ENCODE measurements at places on chromosomes 5 and 9.

- no peak overlapping the region for H3K4me3 ChIP-seq
- H3K27ac ChIP-seq: no peak overlapping the region
- no peak for DNase-seq
Observed at GRCh38 chr9:93050231-93050630, 8.3 kb upstream of the SUSD3 start.

DNA sequence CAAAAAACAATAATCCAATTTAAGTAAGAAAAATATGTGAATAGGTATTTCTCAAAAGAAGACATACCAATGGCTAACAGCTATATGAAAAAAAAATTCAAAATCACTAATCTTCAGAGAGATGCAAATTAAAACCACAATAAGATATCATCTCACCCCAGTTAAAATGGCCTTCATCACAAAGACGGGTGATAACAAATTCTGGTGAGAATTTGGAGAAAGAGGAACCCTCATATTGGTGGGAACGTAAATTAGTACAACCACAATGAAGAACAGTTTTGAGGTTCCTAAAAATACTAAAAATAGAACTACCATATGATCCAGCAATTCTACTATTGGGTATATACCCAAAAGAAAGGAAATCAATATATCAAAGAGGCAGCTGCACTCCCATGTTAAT lies 94.3 kb downstream of the TMEM167A start:
- no peak overlapping the region for H3K27ac ChIP-seq
- peaks cover 6% of the 10 kb centered on the region for H3K4me1 ChIP-seq
- H3K36me3 ChIP-seq: peaks cover 5% of the 10 kb centered on the region
- no peak for DNase-seq

GRCh38 chr9:22131817-22132216 lies 122.7 kb upstream of the CDKN2B start:
- DNase-seq: no peak
- H3K27ac ChIP-seq: no peak overlapping the region
- H3K4me3 ChIP-seq: no peak overlapping the region
- H3K4me1 ChIP-seq: no peaks in the 10 kb centered on the region

DNA sequence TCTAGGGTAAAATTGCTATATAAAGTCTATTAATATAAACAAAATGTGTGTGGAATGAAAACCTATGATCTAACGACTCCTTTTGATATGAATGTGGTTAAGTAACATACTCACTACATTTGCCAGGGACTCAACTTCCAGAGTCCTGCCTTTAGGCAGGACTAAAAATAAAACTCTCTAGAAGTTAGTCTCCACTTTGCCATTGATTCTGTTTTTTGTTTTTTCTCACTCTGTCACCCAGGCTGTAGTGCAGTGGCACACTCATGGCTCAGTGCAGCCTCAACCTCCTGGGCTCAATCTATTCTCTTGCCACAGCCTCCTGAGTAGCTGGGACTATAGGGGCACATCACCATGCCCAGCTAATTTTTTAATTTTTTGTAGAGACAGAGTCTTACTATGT lies 30.0 kb downstream of the ZCCHC10 start:
- H3K27ac ChIP-seq: no peak overlapping the region
- H3K27me3 ChIP-seq: no peaks in the 10 kb centered on the region
- H3K36me3 ChIP-seq: no peaks in the 10 kb centered on the region
- no peak for DNase-seq
- no peaks in the 10 kb centered on the region for H3K4me1 ChIP-seq

DNA sequence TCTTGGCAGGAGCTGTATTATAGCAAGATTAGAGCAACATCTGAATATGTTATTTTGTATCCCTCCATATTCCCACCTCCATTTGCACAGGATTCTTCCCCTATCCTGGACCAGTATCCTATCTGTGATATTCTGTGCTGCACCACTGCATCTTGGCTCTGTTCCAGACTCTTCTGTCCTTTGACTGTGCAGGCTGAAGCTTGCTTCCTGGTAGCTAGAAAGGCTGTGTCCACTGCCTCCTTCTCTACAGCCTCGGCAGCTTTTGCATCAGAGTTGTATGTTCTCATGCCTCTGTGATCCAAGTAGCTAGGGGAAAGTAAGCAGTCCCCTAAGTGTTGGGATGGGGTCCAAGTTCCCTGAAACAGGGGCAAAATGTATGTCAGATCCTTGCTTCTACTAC lies 104.1 kb downstream of the GAS1 start:
- peaks cover 31% of the 10 kb centered on the region for H3K27me3 ChIP-seq
- no peak overlapping the region for H3K27ac ChIP-seq
- no peaks in the 10 kb centered on the region for H3K4me1 ChIP-seq
- no peaks in the 10 kb centered on the region for H3K36me3 ChIP-seq

DNA sequence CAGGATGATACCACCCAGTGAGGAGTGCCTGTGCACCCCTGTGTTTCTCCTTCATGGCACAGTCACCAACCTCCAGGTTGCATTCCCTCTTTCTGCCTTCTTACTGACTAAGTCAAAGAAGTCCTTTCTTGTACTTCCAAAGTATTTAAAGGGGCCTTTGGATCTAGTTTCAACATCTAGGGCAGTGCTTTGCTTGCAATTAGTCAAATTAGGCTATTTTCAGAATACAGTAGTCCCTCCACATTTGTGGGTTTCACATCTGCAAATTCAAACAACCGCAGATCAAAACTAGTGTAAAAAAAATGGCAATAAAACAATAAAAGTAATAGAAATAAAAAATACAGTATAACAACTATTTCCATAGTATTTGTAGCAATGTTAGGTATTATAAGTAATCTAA lies 333.9 kb upstream of the SEMA6A start:
- H3K4me3 ChIP-seq: no peak overlapping the region
- no peaks in the 10 kb centered on the region for H3K36me3 ChIP-seq
- no peak overlapping the region for H3K27ac ChIP-seq
- no peaks in the 10 kb centered on the region for H3K4me1 ChIP-seq
- DNase-seq: no peak

- H3K27me3 ChIP-seq: no peaks in the 10 kb centered on the region
- H3K4me1 ChIP-seq: peaks cover 5% of the 10 kb centered on the region
- H3K36me3 ChIP-seq: no peaks in the 10 kb centered on the region
- DNase-seq: no peak
- H3K27ac ChIP-seq: no peak overlapping the region
Observed at GRCh38 chr5:132008961-132009680, 2.3 kb downstream of the ACSL6 start.

- no peaks in the 10 kb centered on the region for H3K4me1 ChIP-seq
- H3K4me3 ChIP-seq: no peak overlapping the region
- no peaks in the 10 kb centered on the region for H3K36me3 ChIP-seq
- no peak for DNase-seq
Observed at GRCh38 chr9:116464423-116464822, 222.7 kb upstream of the TRIM32 start.

- H3K4me3 ChIP-seq: no peak overlapping the region
- no peaks in the 10 kb centered on the region for H3K4me1 ChIP-seq
Observed at GRCh38 chr5:44952376-44952775, 143.6 kb downstream of the MRPS30 start.

DNA sequence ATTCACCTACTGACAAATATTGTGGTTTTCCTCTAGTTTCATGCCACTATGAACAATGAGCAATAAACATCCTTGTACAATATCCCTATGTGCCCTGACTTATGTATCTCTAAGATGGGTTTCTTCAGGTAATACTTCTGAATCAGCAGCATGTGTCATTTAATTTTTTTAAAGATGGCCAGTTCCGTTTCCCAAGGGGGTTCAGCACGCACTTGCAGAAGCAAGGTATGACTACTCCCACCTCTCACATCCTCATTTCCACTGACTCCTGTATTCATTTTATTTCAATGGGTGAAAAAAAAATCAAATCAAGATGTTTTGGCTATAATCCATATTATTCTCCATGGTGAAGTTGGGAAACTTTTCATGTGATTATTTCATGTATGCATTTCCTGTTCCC lies 14.7 kb upstream of the ADAMTS19 start:
- no peak for DNase-seq
- no peaks in the 10 kb centered on the region for H3K27me3 ChIP-seq
- H3K27ac ChIP-seq: no peak overlapping the region
- no peaks in the 10 kb centered on the region for H3K36me3 ChIP-seq

- H3K27me3 ChIP-seq: no peaks in the 10 kb centered on the region
- H3K4me1 ChIP-seq: peaks cover 31% of the 10 kb centered on the region
- H3K4me3 ChIP-seq: no peak overlapping the region
- H3K27ac ChIP-seq: no peak overlapping the region
- H3K36me3 ChIP-seq: no peaks in the 10 kb centered on the region
Observed at GRCh38 chr9:134335061-134335460, 8.8 kb downstream of the RXRA start.

DNA sequence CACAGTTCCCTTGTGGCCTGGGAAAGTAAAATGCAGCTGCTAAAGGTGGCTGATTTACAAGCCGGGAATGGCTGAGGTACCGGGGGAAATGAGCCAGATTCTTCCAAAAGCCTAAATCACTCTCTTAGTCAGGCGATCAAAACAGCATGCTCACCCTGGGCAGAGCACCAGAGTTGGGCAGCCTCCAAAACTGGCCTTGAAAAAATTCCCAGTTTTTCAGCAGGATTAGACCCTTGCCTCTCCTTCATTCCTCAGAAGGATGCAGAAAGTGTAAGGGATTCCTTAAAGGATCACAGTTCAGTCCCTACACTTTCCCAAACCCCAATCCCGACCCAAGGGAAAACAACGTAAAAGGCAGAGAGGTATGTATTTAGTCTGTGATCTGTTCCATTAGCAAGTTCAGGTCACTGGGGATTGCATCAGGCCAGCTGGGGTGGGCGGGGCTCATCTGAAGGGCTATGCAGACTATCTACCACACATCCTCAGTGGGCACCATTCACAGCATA lies 16.9 kb downstream of the TMEM174 start:
- no peaks in the 10 kb centered on the region for H3K27me3 ChIP-seq
- H3K36me3 ChIP-seq: no peaks in the 10 kb centered on the region
- no peak overlapping the region for H3K4me3 ChIP-seq
- H3K27ac ChIP-seq: no peak overlapping the region

GRCh38 chr5:73437101-73437776 lies 11.3 kb downstream of the FOXD1 start:
- H3K27ac ChIP-seq: peak overlapping the region; percentile 68
- peak; percentile 48 for DNase-seq
- H3K27me3 ChIP-seq: no peaks in the 10 kb centered on the region
- H3K4me1 ChIP-seq: peaks cover 25% of the 10 kb centered on the region
- no peaks in the 10 kb centered on the region for H3K36me3 ChIP-seq

- DNase-seq: no peak
- no peak overlapping the region for H3K27ac ChIP-seq
- H3K4me1 ChIP-seq: no peaks in the 10 kb centered on the region
- no peaks in the 10 kb centered on the region for H3K27me3 ChIP-seq
- H3K4me3 ChIP-seq: no peak overlapping the region
- peaks cover 59% of the 10 kb centered on the region for H3K36me3 ChIP-seq
Observed at GRCh38 chr5:126811515-126812198, 34.7 kb downstream of the LMNB1 start.

DNA sequence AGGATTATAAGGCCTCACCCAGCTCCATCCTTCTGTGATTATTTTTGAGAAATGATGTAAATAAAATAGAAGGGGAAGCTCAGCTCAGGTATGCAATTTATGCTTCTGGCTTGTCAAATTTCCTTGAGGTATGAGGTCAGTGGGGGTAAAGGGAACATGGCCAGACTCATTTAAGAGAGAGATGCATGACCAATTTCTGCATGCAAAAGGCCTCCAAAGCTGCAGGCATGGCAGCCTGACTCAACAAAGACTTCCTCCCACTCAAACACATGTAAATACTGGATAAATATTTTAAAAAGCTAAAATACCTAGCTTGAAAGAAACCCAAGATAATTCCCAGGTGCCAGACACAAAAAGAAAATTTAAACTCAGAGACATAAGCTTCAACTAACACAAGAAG lies 101.4 kb upstream of the SLC1A3 start:
- no peak for DNase-seq
- H3K27me3 ChIP-seq: no peaks in the 10 kb centered on the region
- no peak overlapping the region for H3K4me3 ChIP-seq
- H3K36me3 ChIP-seq: no peaks in the 10 kb centered on the region
- peaks cover 8% of the 10 kb centered on the region for H3K4me1 ChIP-seq
- H3K27ac ChIP-seq: no peak overlapping the region

DNA sequence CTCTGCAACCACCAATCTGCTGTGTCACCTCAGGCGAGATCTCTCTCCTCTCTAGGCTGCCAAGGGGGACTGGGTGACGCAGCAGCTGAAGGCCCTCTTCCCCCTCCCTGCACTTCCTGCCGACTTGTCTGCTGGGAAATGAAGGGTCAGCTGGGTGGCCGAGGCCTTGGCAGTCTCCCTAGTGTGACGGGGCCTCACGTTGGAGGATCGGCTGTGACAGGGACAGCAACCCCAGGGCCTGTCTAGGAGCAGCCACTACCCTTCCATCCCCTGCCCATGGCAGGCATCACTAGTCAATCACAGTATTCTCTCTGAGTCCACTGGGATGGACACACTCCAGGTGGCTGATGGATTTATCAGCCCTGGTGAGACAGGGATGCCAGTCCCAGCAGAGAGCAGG lies 107.3 kb upstream of the SARDH start:
- no peaks in the 10 kb centered on the region for H3K4me1 ChIP-seq
- H3K4me3 ChIP-seq: no peak overlapping the region
- no peak for DNase-seq
- no peaks in the 10 kb centered on the region for H3K27me3 ChIP-seq
- H3K36me3 ChIP-seq: no peaks in the 10 kb centered on the region
- no peak overlapping the region for H3K27ac ChIP-seq

DNA sequence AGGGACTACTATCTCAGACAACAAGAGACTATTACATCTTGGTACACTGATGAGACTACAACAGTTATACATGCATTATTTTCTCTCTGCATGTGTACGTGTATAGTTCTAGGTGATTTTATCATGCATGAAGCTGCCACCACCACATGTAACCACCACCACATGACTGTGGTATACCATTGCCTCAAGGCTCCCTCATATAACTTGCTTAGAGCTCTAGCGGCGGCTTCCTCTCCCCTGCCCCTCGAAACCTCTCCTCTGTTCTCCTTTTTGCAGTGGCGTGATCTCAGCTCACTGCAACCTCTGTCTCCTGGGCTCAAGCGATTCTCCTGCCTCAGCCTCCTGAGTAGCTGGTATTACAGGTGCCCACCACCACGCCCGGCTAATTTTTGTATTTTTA lies 162.3 kb downstream of the AOPEP start:
- H3K27me3 ChIP-seq: no peaks in the 10 kb centered on the region
- no peak overlapping the region for H3K27ac ChIP-seq
- H3K4me1 ChIP-seq: peaks cover 8% of the 10 kb centered on the region
- no peak for DNase-seq
